Cardiac septum (tissue), 1 donor: ENCODE measurements at places on chromosomes 16 and 17. TPM values are rescaled to one million over a fixed set of nuclear protein-coding genes. Genes with fewer than 3 reads are reported as not detected.

DNA sequence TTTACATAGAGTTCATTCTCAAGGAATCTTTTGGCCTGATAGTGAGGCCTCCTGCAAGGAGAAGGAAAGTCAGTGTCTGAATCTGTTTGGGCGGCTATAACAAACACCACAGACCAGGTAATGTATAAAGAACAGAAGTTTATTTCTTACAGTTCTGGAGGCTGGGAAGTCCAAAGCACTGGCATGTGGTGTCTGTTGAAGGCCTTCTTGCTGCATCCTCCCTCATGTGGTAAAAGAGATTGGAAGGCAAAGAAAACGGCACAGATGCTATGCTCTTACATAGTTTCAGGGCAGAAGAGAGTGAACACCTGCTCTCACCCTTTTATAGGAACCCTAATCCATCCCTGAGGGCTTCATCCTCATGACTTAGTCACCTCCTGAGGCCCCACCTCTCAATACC is 31.2 kb upstream of the DNAJA2 start:
- DNase-seq: no peak

GRCh38 chr17:1177016-1177700 is 2.6 kb downstream of the ABR start:
- DNase-seq: no peak

GRCh38 chr17:49518346-49519078 is 23.4 kb downstream of the NGFR start:
- DNase-seq: peak; percentile 4

DNA sequence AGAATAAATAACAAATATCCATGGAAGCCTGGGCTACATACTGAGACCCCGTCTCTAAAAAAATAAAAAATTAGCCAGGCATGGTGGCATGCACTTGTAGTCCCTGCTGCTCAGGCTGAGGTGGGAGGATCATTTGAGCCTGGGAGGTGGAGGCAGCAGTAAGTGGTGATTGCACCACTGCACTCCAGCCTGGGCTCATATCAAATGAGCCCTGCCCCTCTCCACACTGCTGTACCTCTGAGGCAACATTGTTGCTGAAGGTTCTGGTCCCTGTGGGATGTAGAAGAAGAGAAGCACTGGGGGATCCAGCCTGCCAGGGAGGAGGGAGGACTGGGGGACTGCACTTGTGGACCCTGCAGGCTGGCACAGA is 11.4 kb upstream of the ARHGAP23 start:
- no peak for DNase-seq

- no peak for DNase-seq
Observed at GRCh38 chr17:57940231-57940630, 15.0 kb downstream of the CUEDC1 start.

DNA sequence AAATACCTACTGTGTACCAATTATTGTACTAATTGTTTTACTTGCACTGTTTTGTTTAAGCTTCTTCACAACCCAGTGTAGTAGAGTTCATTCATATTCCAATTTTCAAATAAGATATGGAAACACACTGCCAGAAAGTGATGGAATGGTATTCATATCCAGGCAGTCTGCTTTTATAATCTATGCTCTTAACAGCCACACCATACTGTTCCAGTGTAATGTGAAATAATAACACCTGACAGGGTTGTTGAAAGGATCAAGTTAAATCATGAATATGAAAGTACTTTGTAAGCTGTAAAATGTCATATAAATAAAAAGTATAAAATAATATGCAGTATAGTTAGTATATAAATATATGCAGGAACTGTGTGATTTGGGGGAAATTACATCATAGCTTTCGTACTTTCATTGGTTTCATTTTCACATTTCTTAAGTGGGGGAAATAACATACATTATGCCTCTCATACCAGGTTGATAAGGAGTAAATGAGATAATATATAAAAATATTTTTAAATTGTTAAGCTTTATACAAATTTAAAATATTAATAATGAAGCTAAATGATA is 230.8 kb downstream of the TANC2 start:
- DNase-seq: no peak

DNA sequence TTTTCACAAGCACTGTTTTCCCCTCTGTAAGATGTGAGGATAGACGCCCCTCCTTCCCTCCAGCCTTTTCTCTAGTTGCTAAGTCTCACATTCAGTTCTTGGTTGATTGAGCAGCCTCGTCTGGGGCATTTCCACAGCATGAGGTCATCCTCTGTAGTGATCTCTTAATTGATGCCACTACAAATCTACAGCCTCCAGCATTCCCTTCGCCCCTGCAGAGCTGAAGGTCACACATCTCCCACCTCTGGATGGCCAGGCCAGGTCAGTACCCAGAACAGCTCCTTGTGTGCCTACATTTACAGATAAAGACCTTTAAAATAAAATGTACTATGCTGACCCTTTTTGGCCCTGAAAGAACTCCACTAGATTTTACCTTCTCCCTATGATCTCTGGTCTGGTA is 32.5 kb upstream of the CDH11 start:
- DNase-seq: no peak

- DNase-seq: no peak
Observed at GRCh38 chr17:5747964-5748363, 163.7 kb upstream of the NLRP1 start.

GRCh38 chr17:74552037-74552436 is 6.1 kb upstream of the CD300C start:
- no peak for DNase-seq

GRCh38 chr16:88449267-88449561 is 3.9 kb upstream of the ZFPM1 start:
- no peak for DNase-seq

Gene HOXB1
- not detected for total RNA-seq
